CD4-positive, alpha-beta T cell (primary cell): ENCODE measurements at places on chromosomes 4 and X.

- no peak for DNase-seq
Observed at GRCh38 chr4:6337331-6337935, 67.8 kb downstream of the WFS1 start.

- no peak for DNase-seq
Observed at GRCh38 chrX:4243759-4244158, 530.3 kb upstream of the PRKX start.

GRCh38 chr4:28278676-28279075 lies 1418.0 kb downstream of the STIM2 start:
- no peak for DNase-seq

DNA sequence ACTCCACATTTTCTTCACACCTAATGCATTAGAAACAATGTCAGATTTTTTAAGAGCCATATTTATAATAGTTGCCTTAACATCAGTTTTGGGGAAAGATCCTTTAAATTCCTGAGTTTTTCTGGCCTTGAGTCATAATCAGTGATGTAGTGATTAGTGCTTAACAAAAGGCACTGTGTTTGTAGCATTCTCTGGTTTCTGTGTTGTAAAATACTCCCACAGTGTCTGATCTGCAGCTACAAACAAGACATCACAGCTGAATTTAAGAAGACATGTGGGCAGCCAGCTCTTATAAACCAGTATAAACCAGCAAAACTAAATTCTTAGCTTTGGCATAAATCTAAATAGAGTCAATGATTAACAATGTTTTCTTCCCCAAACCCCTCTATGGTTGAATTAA lies 233.8 kb downstream of the FSTL5 start:
- DNase-seq = no peak

GRCh38 chrX:104432321-104432720 lies 133.7 kb upstream of the IL1RAPL2 start:
- DNase-seq = no peak

GRCh38 chrX:53255738-53256191 lies 25.6 kb downstream of the IQSEC2 start:
- no peak for DNase-seq
